ENCODE measurements at places on chromosomes 11 and 22.

- no peak for DNase-seq
Observed at GRCh38 chr11:85756401-85757200, 54.3 kb downstream of the SYTL2 start.

GRCh38 chr11:70672991-70673653, 274.8 kb downstream of the CTTN start:
- DNase-seq: no peak

- no peak for DNase-seq
Observed at GRCh38 chr11:59574467-59574866, 41.1 kb downstream of the OSBP start.

- DNase-seq: no peak
Observed at GRCh38 chr11:67651976-67652781, 1.6 kb upstream of the ACY3 start.

Measured in NCI-H1417 (cell line).